ENCODE measurements at places on chromosomes 12 and 14. TPM values are rescaled to one million over a fixed set of nuclear protein-coding genes. Genes with fewer than 3 reads are reported as not detected.
A peak's percentile ranks its signal among the peaks of the same experiment; 100 is the strongest.

GRCh38 chr12:120376934-120377572 lies 8.1 kb upstream of the MSI1 start:
- peak; percentile 45 for ATAC-seq

- ATAC-seq, result no peak
Measured at GRCh38 chr12:122979908-122980182, 636 bp upstream of the ARL6IP4 start.

- no peak for ATAC-seq
Measured at GRCh38 chr12:6952863-6953441, 1.8 kb downstream of the PTPN6 start.

DNA sequence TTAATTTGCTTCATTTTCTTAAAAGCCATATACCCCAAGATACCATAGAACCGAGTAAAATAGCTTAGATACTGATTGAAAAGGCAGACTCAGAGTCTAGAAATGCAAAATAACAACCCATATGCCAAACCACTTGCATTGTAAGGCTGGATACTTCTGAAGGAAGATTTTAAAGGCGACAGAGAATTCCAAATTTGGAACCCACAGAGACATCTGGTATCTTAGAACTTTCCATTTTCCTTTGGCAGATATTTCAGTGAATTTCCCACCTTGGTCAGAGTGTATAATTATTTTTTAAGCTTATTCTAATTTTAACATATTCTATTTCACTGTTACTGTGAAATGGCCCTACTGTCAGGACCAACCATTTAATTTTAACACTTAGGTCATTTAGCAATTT lies 186.4 kb upstream of the E2F7 start:
- no peak for ATAC-seq

- no peak for ATAC-seq
Measured at GRCh38 chr14:20769421-20769820, 1.2 kb downstream of the EDDM3B start.

DNA sequence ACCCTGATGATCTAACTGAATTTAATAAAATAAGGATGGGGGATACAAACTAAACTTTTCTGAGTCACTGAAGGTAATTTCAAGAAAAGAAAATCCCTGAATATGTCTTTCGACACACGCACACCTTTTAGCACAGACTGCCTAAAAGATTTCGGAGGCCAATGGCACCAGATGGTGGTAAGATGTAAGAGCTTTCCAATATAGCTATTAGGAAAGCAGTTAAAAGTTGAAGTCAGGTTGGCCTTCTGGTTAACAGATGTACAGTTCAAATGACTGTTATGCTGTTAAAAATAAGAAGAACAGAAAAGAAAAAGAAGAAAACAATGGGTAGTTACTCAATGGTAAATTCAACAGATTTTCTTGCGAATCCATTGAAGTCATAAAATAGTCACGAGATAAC lies 80.7 kb upstream of the KRR1 start:
- ATAC-seq, result no peak

DNA sequence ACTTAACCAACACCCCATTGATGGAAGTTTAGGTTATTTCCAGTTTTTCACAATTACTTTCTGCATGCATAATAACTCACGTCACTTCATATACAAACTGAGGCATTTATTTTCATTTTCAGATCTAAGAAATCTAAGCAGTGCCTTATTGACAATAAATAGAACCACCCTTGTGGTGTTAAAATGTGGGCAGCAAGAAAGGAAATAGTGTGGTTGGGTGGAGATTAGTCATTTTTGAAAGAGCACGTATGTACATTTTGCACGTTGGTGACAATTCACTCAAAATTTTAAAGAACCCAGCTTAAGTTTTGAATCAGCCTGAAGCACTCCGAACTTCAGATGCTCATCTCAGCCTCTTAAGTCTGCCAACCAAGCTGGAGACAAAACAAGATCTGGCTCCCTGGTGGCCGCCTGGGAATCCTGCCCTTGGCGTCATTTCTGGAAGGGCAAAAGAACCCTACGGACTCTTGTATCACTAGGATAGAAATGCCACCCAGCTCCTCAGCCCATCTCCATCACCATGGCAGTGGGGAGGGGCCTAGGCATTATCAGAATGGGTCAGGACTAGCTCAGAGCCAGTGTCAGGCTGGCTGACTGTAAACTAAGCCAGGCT lies 89.5 kb upstream of the BCL2L14 start:
- ATAC-seq, result no peak

- ATAC-seq, result no peak
Measured at GRCh38 chr14:101590062-101590461, 28.8 kb downstream of the DIO3 start.

DNA sequence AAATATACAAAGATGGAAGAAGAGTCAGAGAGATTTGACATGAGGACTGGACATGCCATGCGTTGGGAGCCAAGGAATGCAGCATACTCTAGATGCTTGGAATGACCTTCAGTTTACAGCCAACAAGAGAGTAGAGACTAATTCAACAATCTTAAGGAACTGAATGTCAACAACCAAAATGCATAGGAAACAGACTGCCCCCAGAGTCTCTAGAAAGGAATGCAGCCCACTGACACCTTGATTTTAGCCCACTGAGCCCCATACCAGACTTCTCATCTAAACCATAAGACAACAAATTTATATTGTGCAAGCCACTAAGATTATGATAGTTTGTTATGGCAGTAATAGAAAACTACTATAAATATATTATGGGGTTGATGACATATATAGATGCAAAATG lies 611.2 kb downstream of the RPS29 start:
- ATAC-seq, result no peak

DNA sequence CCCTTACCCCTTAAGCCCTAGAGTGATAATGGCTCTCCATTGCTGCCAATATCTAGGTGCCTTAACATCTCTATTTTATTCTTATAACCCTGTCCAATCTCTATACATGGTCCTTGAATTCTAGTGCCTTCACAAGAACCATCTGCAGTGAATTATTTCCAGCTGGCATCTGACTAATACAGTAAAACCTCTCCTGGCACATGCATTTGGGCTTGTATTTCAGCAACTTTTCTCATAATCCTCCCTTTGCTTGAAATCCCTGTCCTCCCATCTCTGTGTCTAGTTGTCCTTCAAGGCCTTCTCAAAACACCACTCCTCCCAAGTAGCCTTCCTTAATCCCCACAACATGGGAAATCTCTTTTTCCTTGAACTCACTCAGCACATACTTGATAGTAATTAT lies 14.2 kb upstream of the HMGA2 start:
- ATAC-seq, result no peak

PYGL gene
- total RNA-seq, result 102 TPM

BCDIN3D gene
- total RNA-seq, result 8.1 TPM

PDE3A gene
- 5.3 TPM for total RNA-seq

CPNE8 gene
- total RNA-seq, result 3.2 TPM

SOS2 gene
- total RNA-seq, result 19.1 TPM

COX8C gene
- 0.55 TPM for total RNA-seq

Measured in motor neuron (in vitro differentiated cells).